RWPE2 (cell line): ENCODE measurements at places on chromosomes 7 and 10.

DNA sequence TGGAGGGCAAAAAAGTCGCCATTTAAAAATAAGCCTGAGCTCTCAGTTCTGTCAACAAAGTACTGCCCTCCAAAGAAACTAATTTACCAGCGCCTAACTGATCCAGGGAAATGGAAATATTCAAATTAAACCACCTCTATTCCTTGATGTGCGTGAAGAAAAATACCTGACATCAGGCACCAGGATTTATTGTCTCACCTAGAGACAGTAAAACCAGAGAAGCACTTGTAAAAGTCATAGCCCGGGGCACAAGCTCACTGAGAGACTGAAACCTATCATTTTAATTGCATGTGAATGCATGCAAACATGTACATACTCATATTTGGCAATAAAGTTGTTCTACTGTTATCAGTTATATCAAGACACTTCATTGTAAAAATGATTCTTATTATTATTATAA is 147.3 kb upstream of the VSTM2A start:
- DNase-seq, result no peak

GRCh38 chr7:110557-111232 is 81.7 kb upstream of the FAM20C start:
- DNase-seq, result no peak

DNA sequence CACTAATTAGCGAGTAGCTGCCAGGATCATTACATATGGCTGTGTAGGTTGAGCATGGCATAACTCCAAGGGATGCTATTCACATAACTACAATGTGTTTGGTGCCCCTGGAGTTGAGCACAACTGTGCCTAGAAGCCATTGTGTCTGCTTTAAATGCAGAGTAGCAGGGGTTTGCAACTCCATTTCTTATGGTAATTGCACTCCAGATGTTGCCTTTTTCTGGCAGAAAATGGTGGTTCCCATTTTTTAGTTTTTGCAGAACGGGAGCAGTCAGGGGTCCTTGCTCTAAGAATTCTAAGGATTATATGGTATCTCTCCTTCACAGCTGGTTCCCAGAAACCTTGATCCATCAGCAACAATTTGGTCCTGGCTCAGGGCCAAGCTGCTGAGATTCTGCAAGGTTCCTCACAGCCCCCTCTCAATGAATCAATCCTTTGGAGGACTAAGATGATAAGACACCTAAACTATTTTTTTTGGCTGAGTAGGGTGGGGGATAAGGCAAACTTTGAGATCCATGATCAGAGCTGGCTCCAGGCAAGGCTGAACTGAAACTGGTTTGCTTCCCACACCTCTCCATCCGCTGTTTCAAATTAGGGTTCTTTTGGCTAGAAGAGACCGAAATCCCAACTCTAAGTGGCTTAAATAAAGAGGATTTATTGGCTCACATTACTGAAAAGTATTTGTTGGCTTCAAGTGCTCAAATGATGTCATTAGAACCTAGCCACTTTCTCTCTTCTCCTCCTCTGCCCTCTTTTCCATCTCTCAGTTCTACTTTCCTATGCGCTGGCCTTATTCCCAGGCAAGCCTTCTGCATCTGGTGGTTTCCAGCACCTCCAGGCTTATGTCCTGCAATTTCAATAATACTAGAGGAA is 97.5 kb upstream of the CCDC6 start:
- DNase-seq, result no peak

DNA sequence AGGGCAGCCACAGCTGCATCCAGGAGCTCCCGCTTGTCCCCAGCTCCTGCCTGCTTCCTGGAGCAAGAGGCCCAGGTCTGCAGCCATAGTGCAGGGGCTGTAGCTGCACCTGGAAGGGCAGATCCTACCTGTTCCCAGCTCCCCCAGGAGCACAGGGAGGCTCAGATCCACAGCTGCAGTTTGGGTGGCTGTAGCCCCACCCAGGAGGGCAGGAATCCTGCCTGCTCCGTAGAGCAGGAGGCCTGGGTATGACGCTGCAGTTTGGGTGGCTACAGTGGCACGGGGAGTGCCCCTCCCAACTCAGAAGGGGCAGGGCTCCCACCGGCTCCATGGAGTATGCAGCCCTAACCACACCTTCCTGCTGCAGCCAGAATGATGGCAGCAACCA is 26.7 kb upstream of the CDCA7L start:
- no peak for DNase-seq

GRCh38 chr10:1402016-1402770 is 335.1 kb downstream of the ADARB2 start:
- no peak for DNase-seq

GRCh38 chr7:138245682-138246081 is 169.4 kb downstream of the AKR1D1 start:
- DNase-seq, result no peak

- DNase-seq, result no peak
These were observed 192.4 kb downstream of the ADARB2 start for GRCh38 chr10:1544929-1545328.

DNA sequence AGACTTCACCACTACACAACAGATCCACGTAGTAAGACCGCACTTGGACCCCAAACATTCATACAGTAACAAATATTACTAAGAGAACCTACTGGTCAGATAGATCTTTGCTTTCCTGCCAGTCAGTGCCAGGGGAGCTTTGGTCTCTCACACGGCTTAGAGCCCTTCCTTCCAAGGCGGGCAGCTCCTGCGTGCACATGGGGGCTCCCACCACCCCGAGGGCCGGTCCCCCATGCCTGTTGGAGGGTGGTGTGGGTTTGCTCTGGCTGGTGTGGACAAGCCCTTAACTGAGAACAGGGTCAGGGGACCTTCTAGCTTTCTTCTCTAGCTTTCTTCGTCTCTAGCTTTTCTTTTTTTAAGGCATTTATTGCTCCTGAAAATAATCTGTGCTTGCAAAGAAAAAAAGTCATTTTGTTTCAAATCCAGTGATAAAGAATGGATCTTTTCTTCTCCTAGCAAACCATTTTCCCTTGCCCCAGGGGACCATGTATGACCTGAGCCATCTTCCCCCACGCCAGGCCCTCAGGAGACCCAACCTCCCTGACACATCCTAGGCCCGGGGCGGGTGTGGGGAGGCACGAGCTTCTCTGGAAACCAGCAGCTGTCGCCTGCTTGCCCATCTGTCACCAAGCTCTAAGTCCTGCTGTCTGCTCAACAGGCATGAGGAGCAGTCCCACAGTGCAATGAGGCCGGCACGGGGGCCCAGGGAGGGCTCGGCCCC is 591.1 kb downstream of the PTPRN2 start:
- no peak for DNase-seq

DNA sequence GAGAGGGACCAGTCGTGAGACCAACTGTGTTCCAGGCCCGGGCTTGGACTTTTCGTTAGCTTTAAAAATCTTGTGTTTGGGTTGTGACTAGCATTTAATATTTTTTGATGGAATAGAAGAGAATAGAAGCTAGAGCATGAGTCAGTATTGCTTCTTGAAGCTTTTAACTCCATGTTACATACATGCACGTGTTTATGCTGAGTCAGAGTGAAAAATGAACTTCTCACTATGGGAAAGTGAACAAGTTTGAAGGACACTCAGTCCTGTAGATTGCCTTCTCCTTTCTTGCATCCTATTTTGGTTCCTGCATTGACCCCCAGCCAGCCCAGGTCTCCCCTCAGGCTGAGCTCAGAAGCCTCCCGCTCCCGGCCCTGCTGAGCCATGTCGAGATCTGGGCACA is 31.8 kb downstream of the GHRHR start:
- DNase-seq, result no peak
